ENCODE measurements at places on chromosomes 3 and 15. TPM values are rescaled to one million over a fixed set of nuclear protein-coding genes. Genes with fewer than 3 reads are reported as not detected.

The ACY1 gene
- polyA plus RNA-seq = 73.2 TPM

The C2CD4A gene
- not detected for polyA plus RNA-seq

The CLRN1 gene
- not detected for polyA plus RNA-seq

The UBA7 gene
- 3.9 TPM for polyA plus RNA-seq

The ISG20 gene
- polyA plus RNA-seq = 14.6 TPM

The MAGEL2 gene
- not detected for polyA plus RNA-seq

The ILDR1 gene
- 0.02 TPM for polyA plus RNA-seq

The LIPC gene
- polyA plus RNA-seq = not detected

The BCHE gene
- polyA plus RNA-seq = 1.5 TPM

The LMAN1L gene
- polyA plus RNA-seq = not detected

The GP9 gene
- not detected for polyA plus RNA-seq

The WDR72 gene
- not detected for polyA plus RNA-seq

The GCHFR gene
- 12.9 TPM for polyA plus RNA-seq

The IMPG2 gene
- 0.01 TPM for polyA plus RNA-seq

The UBE2Q2 gene
- 18.9 TPM for polyA plus RNA-seq

The IL5RA gene
- polyA plus RNA-seq = not detected

The WNT7A gene
- polyA plus RNA-seq = 42.2 TPM

The RYR3 gene
- polyA plus RNA-seq = not detected

The LMLN gene
- polyA plus RNA-seq = 0.75 TPM

The TMEM207 gene
- polyA plus RNA-seq = not detected

The CMTM7 gene
- polyA plus RNA-seq = 67.7 TPM

The SLCO2A1 gene
- 0.14 TPM for polyA plus RNA-seq

The HTR3E gene
- not detected for polyA plus RNA-seq

The TMC3 gene
- not detected for polyA plus RNA-seq

The FOXL2NB gene
- polyA plus RNA-seq = 0.12 TPM

The PHLDB2 gene
- 28.0 TPM for polyA plus RNA-seq

The SEMA3F gene
- polyA plus RNA-seq = 94.2 TPM

The CPLX3 gene
- polyA plus RNA-seq = not detected

The HIGD1A gene
- polyA plus RNA-seq = 183 TPM

The PRR20G gene
- 0.20 TPM for polyA plus RNA-seq

The CCR8 gene
- not detected for polyA plus RNA-seq

The C3orf20 gene
- polyA plus RNA-seq = not detected

The SEMA7A gene
- 32.3 TPM for polyA plus RNA-seq

The NECTIN3 gene
- 1.2 TPM for polyA plus RNA-seq

The USF3 gene
- 2.6 TPM for polyA plus RNA-seq

The NR2E3 gene
- polyA plus RNA-seq = 0.12 TPM

The ZMAT3 gene
- 2.5 TPM for polyA plus RNA-seq

The MESP2 gene
- 1.2 TPM for polyA plus RNA-seq

The GPR27 gene
- polyA plus RNA-seq = 0.25 TPM

The GABRA5 gene
- polyA plus RNA-seq = not detected

The SNTN gene
- polyA plus RNA-seq = not detected

The ANKUB1 gene
- polyA plus RNA-seq = 0.48 TPM

The NEK10 gene
- polyA plus RNA-seq = 0.08 TPM

The FGD5 gene
- not detected for polyA plus RNA-seq

The ALDH1A2 gene
- polyA plus RNA-seq = 0.83 TPM

The SAMMSON gene
- not detected for polyA plus RNA-seq

The GPR149 gene
- not detected for polyA plus RNA-seq

The ITPKA gene
- polyA plus RNA-seq = 0.62 TPM

The ACAN gene
- polyA plus RNA-seq = 0.01 TPM

The ALDH1L1 gene
- polyA plus RNA-seq = 0.49 TPM

The FYTTD1 gene
- polyA plus RNA-seq = 8.7 TPM

Data from foreskin keratinocyte (primary cell).